ENCODE measurements at places on chromosomes 3 and 15.

- DNase-seq: no peak
Observed at GRCh38 chr3:143090486-143090885, 29.1 kb upstream of the CHST2 start.

GRCh38 chr15:77001351-77001750 lies 6.4 kb downstream of the PSTPIP1 start:
- DNase-seq: no peak

DNA sequence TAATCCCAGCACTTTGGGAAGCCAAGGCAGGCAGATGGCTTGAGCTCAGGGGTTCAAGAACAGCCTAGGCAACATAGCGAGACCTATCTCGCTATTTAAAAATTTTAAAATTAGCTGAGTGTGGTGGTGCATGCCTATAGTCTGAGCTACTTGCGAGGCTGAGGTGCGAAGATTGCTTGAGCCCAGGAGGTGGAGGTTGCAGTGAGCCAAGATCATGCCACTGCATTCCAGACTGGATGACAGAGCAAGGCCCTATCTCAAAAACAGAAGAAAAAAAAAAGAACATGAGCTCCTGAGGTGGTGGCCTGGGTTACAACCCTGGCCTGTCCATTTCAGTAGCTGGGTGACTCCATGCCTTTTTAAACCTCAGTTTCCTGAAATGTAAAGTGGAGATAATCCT lies 7.2 kb downstream of the DNASE1L3 start:
- no peak for DNase-seq

GRCh38 chr3:24709956-24710355 lies 215.3 kb upstream of the THRB start:
- DNase-seq: no peak

DNA sequence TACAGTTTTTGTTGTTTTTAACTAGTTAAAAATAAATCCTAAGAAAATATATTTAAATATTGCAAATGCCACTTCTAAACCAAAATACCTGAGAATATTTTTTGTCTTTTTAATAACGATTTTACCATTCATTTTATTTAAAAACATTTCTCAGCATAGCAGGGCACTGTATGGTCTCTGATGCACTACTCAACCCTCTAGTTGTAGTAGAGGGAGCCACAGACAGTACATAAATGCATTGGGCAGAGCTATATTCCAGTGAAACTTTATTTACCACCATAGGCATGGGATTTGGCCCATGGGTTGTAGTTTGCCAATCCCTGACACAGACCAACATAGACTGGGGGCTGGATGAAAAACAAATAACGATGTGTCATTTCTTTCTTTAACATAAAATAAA lies 214.4 kb upstream of the UBE2E1 start:
- DNase-seq: no peak

DNA sequence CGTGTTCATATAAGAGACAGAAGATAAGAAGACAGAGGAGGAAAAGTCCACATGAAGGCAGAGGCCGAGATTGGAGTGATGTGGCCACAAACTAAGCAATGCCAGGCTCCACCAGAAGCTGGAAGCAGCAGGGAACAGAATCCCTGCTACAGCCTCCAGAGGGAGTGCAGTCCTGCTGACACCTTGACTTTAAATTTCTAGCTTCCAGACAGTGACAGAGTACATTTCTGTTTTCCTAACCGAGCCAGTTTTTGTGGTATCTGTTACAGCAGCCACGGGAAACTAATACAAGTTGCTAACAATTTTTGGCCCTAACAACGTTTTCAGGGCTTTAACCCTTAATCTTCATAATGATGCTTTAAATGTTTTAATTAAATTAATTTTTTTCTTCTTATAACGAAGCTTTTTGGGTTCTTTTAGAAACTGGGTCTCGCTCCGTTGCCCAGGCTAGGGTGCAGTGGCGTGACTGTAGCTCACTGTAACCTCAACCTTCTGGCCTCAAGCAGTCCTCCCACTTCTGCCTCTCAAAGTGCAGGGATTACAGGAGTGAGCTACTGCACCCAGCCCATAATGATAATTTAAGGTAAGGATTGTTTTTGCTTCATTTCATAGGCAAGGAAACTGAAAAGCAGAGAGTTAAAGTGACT lies 202.3 kb upstream of the PROK2 start:
- no peak for DNase-seq

DNA sequence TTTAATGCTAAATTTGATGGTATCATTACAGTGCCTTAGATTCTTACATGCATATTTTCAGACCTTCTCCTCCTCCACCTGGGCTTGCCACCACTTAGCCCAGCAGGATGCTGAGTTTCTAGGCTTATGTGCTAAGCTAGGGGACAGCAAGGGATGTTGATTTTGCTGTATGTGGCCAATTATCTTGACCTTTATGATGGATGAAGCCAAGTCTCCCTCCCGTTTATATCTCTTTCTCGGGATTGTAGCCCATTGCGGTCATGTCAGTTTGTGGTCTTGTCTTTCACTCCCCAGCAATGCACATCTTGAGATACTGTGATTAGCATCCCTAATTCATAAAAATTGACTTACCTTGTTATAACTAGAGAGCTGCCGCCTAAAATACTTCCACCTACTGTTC lies 278.7 kb upstream of the SOX2 start:
- no peak for DNase-seq

DNA sequence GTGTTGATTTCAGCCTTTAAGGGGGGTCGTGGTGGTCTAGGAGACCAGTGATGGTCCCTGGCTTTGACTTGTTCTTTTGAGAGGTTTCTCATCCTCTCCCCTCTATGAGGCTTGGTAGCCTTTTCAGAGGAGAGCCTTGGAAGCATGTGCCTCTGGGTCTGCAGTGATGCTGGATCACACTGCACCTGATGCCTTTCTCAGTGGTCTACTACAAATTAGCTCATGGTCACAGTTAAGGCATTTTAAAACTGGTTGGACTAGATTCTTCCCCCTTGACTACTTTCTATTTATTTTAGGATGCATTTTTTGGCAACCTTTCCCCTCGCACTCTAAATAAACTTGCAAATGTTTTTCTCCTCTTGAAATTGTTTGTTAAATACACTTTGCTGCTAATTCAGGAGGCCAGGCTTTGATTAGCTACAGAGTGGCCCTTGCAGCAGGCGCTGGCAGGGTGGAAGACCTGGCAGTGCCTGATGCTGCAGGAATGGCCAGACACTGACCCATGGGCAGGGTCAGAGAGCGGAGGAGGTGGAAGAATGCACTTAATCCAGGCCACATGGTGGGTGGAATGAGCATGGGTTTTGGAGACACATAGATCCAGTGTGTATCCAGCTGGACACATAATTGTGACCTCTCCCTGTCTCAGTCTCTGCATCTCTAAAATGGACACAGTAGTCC lies 318.8 kb upstream of the CTDSPL start:
- DNase-seq: no peak

DNA sequence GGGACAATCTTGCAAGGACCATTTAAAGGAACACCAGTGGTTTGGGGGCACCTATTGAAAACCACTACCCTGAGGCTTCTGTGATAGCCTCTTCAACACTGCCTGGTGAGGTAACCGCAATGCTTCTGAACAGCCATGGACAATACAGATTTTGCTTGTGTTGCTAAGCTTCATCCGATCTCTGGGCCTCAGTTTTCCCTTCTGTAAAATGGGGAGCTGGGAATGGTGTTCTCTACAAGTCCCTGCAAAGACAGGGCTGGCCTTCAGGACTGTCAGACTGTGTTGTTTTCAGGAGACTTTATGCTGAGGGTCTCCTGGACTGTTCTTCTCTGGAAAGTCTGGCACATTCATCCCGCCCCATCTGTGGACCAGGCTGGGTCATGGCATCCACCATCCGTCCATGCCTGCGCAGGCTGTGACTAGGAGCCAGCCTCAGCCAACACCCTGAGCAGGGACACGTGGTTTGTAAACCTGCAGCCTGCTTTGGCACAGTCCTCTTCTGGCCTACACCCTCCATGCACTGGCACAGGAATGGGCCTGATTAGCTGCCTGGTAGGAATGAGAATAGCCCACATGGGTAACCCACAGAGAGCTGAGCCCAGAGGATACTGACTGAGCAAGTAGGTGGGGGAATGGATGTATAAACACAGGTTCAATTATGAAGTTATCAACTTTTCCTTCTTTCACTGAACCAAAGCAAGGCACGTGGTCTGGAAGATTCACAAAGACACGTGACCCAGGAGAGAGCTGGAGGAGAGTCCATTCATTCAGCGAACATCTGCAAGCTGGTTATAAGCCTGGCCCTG lies 55.3 kb downstream of the ROPN1B start:
- DNase-seq: no peak

DNA sequence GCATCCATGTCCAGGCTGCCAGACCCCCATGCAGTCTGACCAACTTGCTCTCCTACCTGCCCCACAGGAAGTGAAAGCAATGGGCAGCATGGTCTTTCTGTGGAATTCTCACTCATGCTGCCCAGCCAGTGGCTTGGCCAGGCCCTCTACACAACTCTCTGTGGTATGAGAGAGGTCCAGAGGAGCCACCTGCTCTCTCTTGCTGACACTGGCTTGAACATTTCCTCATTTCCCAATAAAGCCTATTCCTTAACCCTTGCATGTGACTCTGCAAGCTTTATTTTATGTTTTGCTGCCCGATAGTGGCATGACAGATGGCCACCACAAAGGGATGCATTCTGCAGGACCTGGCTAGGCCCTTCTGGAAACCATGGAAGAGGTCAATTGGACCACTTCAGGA lies 53.8 kb downstream of the CCR1 start:
- no peak for DNase-seq

DNA sequence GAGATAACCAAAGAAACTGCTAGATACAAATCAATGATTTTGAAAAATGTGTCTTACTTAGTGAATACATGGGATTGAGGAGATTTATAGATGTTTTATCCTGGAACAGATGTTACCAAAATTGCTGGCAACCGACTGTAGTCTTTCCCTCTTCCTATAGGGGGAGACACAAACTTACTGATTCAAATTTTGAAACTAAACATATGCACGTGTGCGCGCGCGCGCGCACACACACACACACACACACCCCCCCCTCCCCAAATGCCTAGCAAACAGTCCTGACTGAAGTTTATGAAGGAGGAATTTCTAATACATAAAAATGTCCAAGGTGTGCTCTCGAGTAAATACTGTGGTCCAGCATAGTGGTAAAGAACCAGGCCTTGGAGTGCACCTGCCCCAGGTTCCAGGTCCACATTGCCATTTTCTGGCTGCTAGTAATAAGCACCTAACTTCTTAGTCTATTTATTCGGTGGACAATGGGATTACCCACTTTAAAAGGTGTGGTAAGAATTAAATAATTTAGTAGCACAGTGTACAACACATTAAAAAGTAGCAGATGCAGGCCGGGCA lies 18.5 kb upstream of the C3orf62 start:
- peak; percentile 65 for DNase-seq

- no peak for DNase-seq
Observed at GRCh38 chr3:189967254-189967865, 153.3 kb downstream of the P3H2 start.

All from CD4-positive, alpha-beta T cell (primary cell).